ENCODE measurements at places on chromosomes 4 and X.

DNA sequence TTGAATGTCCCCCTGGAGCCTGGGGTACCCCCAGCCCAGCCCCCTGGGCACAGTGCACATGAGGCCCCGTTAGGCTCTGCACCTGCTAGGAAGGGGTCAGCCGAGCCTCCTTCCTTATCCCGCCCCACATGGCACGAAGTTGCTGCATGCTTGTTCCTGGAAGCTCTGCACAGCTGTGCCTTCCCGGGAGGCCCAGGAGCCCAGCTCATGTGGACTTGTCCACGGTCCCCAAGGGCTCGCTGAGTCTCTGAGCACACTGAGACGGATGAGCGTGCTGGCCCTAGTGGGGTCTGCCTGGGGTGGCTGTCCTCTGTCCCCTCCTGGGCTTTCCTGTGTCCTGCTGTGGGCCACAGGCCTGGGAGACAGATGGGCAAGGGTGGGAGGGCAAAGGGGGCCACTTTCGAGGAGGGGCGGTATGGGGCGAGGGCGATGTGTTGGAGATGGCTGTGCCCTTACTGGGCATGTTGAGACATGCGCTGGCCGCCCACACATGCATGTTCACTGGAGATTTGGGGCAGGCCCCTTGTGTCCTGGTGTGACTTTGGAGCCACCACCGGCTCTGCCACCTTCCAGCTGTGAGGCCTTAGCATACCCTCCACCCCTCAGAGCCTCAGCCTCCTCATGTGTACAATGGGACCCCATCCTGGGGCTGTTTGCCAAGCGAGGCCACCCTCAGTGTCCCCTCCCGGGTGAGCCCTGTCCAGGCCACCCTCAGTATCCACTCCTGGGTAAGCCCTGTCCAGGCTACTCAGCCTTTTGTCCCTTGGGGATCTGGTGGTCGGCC is 237.6 kb downstream of the AFAP1 start:
- no peak for DNase-seq

DNA sequence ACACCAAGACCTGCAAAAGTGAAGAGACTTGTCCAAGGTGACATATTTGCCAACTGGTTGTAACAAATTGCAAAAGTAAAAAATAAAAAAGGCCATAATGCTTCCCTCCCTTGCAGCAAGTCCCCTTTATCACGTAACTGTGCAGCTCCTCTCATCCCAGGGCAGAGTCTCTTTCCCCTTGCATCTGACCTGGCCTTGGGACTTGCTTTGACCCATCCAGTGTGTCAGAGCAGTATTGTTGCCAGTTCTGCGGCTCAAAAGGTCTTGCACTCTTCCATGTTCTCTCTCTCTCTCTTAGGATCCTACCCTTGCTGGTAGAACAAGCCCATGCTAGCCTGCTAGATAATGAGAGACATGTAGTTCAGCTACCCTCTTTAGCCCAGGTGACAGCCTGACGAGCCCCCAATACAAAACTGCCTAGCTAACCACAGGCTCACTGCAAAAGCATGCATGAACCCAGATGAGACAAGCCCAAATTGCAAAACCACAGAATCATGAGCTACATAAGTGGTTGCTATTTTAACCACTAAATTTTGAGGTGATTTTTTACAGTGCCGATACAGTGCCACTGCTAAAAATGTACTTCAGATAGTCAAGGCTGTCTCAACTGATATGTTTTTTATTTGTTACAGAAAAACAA is 289.5 kb upstream of the PPARGC1A start:
- no peak for DNase-seq

DNA sequence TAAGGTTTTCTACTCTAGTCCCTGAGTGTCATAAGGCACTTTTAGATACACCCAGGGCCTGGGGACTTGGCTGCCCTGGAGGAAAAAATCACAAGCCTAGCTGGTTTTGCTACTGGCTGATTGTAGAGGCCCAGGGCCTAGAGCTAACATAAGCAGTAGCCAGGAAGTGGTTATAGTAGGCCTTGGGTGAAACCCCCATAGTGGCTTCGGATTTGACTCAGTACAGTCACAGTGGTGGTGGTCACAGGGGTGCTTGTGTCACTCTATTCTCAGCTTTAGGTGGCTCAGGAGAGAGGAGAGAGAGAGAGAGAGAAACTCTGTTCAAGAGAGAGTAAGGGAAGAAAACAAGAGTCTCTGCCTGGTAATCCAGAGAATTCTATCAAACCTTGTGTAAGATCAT is 194.5 kb upstream of the EDA2R start:
- no peak for DNase-seq

- DNase-seq: no peak
Measured at GRCh38 chrX:65607070-65607742, 60.2 kb upstream of the MSN start.

- DNase-seq: no peak
Measured at GRCh38 chrX:3666975-3667374, 46.5 kb downstream of the PRKX start.

DNA sequence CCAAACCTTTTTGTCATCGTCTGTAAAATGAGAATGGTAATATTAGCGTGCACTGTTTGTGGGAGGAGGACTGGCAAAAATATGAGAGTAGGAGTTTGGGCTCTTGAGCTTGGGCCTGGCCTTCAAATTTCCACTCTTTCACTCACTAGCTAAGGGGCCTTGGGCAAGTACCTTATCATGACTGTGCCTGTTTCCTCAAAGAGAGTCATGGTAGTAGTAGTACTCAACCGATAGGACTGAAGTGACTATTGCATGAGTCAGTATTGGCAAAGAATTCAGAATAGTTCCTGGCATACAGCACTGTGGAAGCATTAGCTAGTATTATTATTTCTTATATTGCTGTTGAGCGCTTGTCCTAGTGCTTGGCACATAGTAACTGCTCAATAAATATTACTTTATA is 16.0 kb upstream of the RBM3 start:
- DNase-seq: peak; percentile 11

GRCh38 chr4:187603093-187604025 is 392.2 kb upstream of the ZFP42 start:
- no peak for DNase-seq

GRCh38 chr4:21815651-21816377 is 132.8 kb downstream of the KCNIP4 start:
- DNase-seq: no peak

GRCh38 chr4:20043991-20044390 is 207.7 kb upstream of the SLIT2 start:
- no peak for DNase-seq

DNA sequence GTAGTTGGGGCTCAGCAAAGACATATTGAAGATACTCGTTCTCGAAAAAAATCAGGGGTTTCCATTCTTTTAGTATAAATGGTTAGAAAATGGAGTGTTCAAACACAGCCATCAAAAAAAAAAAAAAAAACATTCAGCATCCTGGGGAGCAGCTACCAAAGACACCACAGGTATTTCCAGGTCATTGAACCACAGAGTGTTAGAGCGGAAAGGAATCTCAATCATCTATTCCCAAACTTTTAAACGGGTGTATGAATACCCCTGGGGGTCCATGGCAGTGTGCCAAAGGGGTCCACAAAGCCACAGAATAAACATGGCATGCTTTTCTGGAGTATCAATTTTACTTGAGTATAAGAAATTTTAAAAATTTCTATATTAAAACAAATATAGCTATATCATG is 6.9 kb upstream of the FGF16 start:
- no peak for DNase-seq

GRCh38 chr4:91288702-91289311 is 1015.0 kb upstream of the GRID2 start:
- no peak for DNase-seq
